AG08396 (cell line): ENCODE measurements at places on chromosomes 4 and X.
A peak's percentile ranks its signal among the peaks of the same experiment; 100 is the strongest.

- DNase-seq: no peak
Measured at GRCh38 chr4:78166622-78167021, 109.5 kb downstream of the FRAS1 start.

DNA sequence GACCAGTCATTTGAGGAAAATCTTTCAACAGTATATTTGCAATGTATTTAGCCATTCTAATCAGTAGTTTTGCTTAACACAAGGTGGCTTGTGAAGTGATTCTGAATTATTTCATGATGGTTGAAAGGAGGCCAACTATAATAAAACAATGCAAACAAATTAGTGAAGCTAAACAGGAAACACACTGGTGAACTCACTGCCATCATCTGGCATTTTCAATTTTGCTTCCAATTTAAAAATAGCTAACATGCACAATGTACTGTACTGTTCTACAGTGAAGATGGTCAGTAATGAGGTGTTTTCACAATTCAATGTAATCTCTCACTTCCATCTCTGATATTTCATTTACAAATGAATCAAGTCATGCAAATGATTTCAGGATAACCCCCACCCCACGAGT lies 31.1 kb downstream of the PGRMC2 start:
- DNase-seq: no peak

DNA sequence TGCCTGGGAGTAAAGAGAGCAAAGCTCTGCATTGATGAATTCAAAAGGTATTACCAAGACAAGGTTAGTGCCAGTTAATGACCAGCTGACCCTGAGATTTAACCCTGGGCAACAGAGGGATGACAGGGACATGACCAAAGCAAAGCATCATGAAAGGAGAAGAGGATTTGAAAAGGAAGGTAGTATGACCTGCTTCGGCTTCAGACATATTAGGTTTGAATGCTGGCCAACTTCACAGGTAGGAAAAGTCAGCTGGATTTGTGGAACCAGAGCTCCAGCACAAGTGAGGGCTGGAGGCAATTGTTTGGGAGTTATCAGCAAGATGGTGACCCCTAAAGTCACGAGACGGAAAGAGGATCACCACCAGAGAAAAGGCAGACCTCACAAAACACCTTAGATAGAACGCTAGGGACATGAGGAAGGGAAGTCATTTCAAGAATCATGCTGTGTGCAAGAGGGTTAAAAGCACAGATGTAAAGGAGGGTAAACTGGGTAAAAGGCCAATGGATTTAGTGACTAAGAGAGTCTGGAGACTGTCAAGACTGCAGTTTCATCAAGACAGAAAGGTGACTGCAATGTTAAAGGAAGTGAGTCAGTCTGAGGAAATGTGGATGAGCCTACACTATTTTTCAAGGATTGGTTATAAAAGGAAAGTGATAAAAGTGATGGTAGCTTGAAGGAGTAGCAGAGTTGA lies 45.6 kb downstream of the SH3RF1 start:
- peak; percentile 46 for DNase-seq

DNA sequence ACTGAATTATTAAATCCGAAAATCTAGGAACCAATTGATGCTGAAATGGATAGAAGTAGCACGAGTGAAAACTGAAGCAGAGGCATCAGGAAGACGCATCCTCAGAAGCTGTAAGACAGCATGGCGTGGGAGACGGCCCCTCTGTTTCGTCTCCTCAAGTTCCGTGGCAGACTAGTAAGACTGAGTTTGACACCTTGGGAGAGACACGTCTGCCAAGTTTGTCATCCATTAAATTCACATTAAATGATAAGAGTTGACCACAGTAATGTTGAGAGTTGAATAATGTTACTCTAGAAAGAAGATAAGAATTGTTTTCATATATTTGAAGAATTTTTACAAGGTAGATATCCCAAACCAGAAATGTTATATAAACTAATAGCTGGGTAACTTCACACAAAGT lies 736.1 kb upstream of the FRG1 start:
- DNase-seq: no peak

- no peak for DNase-seq
Measured at GRCh38 chrX:3192835-3193234, 151.6 kb downstream of the ARSF start.

DNA sequence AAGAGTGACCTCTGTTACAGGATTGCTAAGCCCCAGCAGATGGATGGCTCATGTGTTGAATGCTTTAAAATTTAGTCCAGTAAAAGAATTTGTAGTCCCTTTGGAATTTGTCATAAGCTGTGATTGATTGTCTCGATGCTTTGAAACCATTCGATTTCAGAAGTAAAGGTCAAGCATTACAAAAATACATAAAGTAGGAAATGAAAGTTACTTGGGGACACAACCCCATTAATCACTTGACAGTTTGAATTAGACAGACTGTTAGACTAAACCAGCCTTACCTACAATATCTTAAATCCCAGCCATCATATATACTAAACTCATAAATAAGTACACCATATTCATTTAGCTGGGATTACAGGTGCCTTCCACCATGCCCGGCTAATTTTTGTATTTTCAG lies 6.6 kb downstream of the REST start:
- no peak for DNase-seq

DNA sequence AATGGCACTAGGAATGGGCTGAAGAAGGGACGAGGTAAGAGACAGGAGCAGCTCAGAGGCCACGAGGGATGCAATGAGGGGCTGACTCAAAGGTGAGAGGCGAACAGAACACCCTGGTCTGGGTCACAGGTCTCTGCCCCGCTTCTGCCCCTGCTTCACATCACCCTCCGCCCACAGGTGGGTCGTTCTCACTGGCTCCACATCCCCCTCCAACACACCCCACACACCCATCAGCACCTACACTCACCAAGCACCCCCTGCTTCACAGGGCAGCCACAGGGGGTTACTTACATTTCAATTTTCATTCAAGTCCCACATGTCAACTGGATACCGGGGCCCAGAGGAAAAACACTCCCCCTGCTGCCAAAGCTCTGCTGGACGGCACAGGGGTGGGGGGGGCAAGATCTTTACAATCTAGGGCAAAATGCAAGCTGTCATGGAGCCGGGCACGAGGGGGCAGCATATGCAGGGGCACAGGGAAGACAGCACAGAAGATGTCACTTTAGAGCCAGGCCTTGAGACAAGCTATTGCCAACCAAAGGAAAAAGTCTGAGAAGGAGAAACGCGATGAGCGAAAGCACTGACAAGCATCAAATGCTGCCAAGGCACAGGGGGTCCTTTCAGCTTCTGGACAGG lies 94.0 kb downstream of the AFAP1 start:
- DNase-seq: no peak

- DNase-seq: no peak
Measured at GRCh38 chr4:99221980-99222379, 2.9 kb upstream of the ADH6 start.
